ENCODE measurements at places on chromosomes 6 and 20.

DNA sequence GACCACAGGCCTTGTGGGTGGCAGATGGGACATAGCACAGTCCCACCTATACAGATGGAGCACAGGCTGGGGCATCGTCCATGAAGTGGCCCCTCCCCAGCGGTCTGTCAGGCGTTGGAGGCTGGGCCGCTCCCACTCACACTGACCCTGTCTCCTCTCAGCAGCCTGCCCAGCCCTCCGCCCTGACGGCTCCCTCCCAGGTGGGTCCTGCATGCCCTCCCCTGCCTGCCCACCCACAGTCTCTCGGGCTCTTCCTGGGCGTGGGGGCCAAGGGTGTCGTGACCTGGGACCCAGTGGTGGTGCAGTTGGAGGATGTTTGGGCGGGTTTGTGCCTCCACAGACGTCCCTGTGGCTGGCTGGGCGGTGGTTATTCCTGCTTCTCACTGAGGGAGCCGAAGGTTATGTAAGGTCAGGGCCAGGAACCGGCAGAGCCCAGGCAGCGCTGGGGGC lies 22.3 kb downstream of the COL20A1 start:
- no peak for DNase-seq

- DNase-seq, result peak; percentile 92
Measured at GRCh38 chr20:35395728-35396127, 16.0 kb downstream of the UQCC1 start.

- peak; percentile 46 for DNase-seq
Measured at GRCh38 chr6:139981066-139981624, 606.7 kb upstream of the CITED2 start.

- DNase-seq, result no peak
Measured at GRCh38 chr20:40317156-40317790, 371.8 kb downstream of the MAFB start.

DNA sequence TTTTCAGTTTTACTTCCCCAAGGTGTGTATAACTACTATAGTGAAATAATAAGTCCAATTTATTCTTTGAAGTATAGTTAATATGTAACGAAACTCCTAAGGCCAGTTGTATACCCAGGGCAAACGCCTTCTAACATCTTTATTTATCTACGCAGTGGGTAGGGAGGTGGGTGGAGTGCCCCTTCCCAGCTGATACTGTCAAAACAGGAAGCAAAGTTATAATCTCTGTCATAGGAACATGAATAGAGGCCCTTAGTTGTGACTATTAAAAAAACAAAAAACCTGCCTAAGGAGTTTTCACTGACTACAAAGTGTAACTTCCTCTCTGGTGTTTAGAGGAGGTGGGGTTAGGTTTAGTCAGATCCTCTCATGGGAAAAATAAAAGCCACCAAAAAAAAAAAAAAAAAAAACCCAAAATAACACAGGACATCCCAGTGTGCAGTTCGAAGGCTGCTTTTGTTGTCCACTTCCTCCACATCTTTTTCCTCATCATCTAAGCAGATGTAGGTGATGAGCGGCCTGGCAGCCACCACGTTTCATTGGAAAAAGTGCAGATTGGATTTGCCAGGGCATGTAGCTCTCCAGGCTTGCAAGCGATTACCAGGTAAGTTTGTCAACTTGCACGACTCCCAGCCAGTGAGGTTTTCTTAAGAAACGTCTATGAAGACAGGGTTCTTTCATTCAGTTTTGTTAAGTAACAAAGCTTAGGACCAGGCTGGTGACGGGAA lies 58.7 kb downstream of the UTRN start:
- DNase-seq, result no peak

DNA sequence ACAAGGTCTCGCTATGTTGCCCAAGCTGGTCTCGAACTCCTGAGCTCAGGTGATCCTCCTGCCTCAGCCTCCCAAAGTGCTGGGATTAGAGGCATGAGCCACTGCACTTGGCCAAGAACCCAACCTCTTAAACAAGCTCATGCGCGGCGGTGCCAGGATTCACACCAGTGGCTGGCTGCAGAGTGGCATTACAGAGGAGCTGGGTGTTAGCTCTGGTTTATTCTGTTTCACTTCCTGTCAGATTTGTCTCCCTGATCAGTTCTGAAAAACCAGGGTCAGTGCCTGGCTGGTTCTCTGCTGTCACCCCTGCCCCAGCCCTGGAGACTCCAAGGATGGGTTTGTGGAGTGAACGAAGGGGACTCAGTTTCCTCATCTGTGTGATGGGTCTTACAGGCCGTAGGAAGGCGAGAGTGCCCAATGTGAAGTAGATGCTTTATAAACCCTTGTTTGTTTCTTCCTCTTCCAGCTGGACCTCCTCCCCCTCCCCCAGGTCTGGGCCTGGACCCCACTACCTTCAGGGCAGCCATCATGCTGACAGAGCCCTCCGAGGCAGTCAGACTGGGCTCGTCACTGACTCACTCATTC lies 63.4 kb downstream of the UBE2V1 start:
- no peak for DNase-seq

- DNase-seq, result peak; percentile 64
Measured at GRCh38 chr6:166775180-166775922, 148.3 kb upstream of the RPS6KA2 start.

Measured in EL (cell line).